ENCODE measurements at places on chromosomes 2 and 18.

DNA sequence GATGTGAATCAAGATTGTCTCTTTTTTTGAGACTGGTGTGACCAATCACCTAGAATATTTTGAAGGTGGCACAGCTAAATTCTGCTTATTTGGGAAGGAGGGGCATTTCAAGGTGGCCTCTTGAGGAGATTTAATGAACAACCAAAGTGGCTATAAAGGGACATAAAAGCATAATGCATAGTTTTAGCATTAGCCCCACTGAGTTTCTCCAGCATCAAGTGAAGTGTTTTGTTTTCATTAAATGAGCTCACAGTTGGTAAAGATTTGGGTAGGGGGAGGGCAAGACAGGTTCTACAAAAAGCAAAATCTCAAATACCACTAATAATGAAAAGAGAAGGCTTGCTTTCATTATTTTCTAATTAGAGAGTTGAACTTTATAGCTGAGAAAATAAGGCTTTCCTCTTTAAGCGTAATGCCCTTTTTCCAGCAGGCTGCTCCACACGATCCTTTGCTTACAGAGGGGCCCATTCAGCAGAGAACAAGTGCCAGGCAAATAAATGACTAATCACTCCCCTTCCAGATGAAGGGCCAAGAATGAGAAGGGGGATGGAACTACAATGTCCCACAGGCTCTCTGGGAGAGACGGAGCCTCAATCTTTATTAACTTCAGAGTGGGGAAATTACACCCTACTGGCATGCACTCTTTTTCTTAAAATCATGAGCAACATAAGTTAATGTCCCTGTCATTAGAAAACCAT, 35.9 kb downstream of the LHCGR start:
- DNase-seq: no peak

- DNase-seq: no peak
Measured at GRCh38 chr2:238107525-238108422, 7.6 kb downstream of the ESPNL start.

DNA sequence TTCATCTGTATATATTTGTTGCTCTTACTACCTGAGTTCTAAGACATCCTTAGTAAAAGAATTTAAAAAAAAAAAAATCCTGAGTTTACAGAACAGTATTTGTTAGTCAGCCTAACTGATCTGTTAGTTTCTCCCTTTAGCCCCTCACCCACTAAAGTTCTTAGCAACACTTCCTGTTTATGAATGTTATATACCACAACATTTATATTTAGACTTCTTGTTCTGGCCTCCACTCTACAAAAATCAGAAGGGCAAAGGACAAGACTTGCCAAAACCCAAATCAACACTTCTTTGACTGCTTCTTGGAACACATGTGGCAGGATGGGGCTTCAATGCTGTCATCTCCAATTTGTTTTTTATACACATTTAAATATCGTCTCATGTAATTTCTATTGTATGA, 71.1 kb downstream of the MGAT5 start:
- no peak for DNase-seq

GRCh38 chr2:68849579-68850030, 21.6 kb downstream of the BMP10 start:
- no peak for DNase-seq

DNA sequence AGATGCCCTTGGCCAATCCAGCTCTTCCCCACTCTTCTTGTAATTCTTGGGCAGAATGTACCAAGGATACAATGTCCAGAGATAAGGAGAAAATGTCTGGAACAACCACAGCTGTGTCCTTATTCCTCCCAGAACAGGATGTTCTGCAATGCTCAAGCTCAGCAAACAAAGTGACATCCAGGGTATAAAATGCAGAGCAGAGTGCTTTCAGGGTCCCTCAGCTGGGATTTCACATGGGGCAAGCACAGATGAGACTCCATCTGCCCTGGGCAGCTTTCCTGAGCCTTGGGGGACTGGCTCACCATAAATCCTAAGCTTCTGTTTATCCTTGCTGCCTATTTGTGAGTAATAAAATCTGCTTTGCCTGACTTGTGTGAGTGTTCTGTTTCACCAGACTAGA, 127.4 kb downstream of the VAPA start:
- DNase-seq: no peak

DNA sequence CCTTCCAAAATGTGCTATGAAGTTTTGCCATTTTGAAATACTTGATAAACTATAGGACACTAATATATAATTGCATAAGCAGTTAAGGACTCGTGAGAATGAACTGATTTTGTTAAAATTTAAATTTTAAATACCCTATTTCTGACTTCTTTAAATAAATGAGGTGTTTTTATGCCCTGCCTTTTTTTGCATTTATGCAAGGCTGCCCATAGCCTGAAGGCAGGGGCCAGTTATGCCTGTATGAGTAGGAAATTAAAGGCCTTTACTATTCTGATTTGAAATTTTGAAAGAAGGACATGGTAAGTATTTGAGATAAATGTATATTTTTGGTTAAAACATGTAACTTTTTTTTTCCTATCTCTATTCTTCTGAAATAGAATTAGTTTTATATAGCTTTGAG, 33.7 kb downstream of the TTC39C start:
- no peak for DNase-seq

DNA sequence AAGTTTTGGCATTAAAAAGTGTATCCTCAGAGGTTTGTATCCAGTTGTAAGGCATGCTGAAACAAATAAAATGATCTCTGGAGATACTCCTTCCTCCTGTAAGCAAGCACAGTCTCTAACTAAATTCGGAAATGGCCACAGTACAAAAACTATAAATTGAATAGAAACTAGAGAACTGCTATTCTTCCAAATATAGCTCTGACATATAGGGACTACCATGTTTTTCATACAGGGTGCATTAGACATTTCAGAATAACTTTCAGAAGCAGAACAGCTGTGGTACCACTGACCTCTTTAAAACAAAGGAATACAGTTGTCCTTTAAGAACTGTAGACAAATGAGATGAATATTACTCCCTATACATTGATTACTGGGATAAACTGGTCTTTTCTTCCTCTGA, 568.5 kb downstream of the ARHGAP15 start:
- no peak for DNase-seq

- DNase-seq: peak; percentile 46
Measured at GRCh38 chr2:47078541-47079482, 76.3 kb downstream of the STPG4 start.

DNA sequence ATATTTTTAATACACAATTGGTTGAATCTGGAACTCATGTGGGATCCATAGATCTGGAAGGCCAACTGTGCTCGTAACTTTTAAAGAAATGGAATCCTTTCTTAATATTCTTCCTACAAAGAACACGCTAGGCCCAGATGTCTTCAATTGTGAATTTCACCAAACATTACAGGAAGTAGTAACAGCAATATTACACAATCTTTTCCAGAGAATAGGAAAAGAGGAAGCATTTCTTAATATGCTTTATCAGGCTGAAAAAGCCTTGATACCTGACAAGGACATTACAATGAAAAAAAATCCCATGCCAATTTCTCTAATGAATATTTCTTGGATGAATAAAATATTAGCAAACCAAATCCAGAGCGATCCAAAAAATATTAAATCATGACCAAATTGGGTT, 80.3 kb upstream of the HAAO start:
- DNase-seq: no peak

- no peak for DNase-seq
Measured at GRCh38 chr2:234958746-234959395, 7.1 kb downstream of the SH3BP4 start.

- no peak for DNase-seq
Measured at GRCh38 chr2:38417745-38418689, 40.9 kb upstream of the ATL2 start.

DNA sequence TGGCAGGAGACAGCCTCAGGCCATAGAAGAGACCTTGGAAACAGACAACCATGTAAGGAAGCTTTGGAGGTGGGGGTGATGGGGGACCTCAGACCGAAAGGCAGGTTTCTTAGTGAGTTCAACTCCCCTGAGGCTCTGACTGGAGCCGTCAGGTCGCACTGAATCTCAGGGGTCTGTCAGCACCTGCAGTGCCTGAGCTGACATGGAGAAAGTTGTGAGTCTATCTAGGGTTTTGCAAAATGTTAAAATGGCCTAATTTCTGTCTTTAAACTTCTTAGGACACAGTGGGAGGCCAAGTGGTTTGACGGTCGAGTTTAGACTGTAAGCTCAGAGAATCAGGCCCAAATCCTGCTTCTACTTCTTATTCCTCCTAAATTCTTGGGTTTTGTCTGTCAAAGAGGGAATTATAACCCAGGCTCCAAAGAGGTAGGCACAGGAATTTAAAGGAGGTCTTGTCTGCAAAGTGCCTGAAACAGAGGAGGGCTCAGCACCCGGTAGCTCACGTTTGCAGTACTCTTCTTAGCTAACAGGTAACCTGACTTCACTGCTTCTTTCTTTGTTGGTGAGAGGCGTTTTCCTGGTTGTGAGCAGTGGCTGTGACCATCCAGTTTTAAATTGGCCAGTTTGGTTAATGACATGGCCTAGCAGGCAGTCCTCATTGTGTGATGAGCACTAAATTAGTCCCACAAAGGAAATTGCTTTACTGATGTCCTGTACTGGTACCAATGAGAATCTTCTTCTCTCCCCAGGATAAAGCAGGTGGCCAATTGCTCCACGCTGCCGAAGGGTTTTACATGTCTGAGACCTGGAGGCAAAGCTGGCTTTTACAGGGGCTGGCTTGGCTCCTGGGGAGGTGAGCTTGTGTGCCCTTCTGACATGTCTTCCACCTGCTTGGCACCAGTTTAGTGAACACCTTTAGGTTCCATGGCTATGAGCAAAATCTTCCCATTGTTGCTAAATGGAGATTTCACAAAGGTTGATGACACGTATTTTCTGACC, 95.7 kb downstream of the MYCN start:
- DNase-seq: no peak

DNA sequence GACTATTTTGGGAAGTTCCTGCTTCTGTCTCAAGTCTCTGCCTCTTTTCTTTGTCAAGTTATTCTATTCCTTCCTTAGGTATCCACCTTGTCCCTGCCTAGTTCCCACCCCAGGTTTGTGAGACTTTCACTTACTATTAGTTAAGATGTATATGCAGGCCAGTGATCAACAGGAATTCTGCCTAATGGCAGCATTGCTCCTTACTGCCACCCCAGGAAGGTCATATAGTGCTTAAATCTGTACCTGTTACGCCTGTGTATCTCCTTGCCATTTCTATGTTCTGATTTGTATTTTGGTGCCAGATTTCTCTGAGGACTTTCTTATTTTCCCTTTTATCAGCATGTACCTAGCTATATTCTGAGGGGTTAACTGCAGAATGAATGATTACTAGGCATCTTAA, 746.0 kb upstream of the TMEFF2 start:
- no peak for DNase-seq

DNA sequence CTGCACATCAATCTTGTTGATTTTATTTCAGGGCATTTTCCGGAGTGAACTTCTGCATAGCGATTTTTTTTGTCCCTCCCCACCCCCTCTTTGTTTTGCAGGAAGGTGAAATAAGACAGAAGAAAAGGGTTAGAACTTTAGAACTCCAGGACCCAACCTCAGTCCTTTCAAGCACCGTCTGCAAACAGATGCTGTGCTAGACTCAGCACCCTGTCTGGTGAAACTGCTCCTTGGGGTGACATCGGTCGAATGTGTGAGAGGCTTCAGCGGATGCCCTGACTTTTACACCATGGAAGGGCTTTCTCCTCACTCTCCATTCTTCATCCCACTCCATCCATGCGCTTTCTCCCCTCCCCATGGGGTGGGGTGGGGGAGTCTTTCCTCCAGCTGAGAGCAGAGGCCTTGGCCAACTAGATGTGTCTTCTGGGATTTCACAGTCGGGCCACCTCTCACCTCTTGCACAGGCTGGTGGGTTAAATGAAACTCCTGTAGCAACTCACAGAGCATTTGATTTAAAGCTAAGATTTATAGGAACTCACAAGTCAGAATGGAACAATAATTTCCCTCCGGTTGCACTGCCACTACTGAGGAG, 43.3 kb upstream of the EDAR start:
- DNase-seq: no peak

GRCh38 chr2:16777123-16777870, 111.7 kb upstream of the CYRIA start:
- DNase-seq: no peak

- DNase-seq: no peak
Measured at GRCh38 chr2:215601526-215601925, 165.7 kb upstream of the FN1 start.

GRCh38 chr2:231384970-231385369, 10.5 kb upstream of the B3GNT7 start:
- no peak for DNase-seq
